ENCODE measurements at places on chromosomes 12 and 14. TPM values are rescaled to one million over a fixed set of nuclear protein-coding genes. Genes with fewer than 3 reads are reported as not detected.

GRCh38 chr12:131437706-131438492 lies 273.0 kb upstream of the SFSWAP start:
- DNase-seq, result no peak

- no peak for DNase-seq
Observed at GRCh38 chr12:102811110-102811737, 105.8 kb downstream of the PAH start.

GRCh38 chr12:25256005-25256404 lies 5.3 kb upstream of the KRAS start:
- no peak for DNase-seq

- DNase-seq, result no peak
Observed at GRCh38 chr12:131220331-131220685, 266.6 kb downstream of the ADGRD1 start.

DNA sequence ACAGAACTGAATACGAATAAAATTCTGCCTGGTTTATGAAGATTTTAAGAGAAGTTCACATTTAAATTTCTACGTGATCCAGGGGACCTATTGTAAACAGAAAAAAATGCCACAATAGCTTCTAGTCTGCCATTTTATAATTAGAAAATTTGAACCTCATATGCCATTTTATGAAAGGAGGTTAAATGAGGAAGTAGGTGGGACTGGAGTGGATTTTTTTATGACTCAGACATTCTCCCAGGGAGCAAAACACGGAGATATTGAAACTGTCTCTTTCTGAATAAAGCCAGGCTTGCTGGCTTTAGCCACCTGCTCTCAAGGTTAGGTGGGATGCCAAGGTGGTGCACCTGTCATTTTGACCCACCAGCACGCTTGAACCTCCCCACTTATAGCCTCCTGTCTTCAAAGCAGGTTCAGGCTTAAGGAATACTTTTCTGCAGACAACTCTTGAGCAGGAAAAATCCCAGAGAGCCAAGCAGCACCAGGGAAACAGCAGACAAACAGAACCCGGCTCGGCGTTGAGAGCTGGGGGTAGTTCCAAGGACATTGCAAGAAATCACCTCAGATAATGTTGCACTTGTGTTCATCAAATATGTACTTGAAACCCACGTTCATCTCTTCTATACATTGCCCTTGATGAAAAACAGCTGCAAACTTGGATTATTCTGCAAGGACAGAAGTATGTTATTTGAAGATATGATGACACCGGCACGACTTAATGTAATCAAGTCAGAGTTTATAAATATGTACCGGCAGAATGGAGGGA lies 203.7 kb downstream of the PPM1H start:
- DNase-seq, result no peak

DNA sequence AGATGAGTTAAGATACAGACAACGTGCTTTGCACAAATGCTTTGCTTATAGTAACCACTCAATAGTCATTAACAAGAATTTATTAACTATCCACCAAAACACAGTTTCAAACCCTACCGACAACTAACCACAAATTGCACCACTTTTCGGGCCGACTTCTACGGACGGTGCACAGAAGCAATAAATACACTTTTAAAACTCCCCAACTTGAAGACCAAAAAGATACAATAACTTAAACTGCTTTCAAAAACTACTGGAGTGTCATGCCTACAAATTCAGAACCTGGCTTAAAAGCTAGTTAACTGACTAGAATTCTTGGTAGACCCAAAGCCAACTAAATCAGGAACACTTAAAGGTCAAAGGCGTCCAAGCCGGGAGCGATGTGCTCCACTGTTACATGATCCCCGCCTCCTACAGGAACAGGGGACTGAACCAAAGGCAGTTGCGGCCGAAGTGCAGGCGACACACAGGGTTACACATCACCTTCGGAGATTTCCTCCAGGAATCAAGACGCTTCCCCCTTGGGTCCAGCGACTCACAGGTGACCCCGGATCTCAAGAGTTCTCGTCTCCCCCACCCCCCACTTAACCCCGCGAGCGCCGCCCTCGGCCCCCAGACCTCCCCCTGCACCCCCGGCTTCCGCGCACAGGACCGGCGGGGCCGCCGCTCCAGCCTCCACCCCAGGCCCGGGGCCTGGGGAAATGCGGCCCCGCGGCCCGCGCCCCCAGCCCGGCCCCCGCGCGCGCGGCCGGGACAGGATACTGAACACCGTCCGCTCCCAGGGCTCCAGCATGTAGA lies 507 bp downstream of the SPTSSA start:
- peak; percentile 68 for DNase-seq

DNA sequence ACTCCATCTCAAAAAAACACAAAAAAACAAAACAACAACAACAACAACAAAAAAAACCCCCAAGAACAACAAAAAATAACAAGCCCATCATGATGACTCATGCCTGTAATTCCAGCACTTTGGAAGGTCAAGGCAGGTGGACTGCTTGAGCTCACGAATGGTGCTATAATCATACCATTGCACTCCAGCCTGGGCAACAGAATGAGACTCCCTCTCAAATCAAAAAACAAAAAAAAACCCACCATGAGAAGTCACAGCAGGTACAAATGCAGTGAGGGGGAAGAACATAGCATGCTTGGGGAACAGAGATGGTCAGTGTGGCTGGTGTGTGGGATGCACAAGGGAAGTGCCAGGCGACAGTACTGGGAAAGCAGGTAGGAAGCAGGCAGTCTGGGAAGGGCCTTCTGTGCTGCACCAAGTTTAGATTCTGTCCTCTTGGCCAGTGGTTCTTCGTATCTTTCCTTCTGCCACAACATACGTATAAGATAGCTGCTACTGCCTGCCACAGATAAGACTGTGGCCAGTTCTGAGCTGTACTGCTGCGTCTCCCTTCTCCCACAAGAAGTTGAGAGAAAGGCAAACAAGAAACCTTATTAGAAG lies 28.0 kb downstream of the ATG14 start:
- no peak for DNase-seq

- no peak for DNase-seq
Observed at GRCh38 chr14:100474196-100474595, 113.0 kb downstream of the BEGAIN start.

DNA sequence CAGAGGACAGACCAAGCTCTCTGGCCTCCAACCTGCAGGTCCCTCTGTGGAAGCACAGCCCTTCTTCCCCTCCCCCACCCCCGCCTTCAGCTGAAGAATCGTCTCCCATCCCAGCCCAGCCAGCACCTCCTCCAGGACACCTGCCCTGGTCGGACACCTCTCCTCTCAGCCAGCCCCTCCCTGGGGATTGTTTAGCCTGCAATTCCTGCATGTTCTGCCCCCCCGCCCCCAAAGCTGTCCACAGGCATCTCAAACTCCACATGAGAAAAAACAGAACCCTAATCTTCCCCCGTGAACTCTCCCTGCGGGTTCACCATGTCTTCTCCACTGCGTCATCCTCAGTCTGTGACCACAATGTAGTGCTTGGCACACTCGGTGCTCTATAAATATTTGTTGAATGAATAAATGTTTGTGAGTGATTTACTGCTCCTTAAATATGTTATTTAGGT lies 24.1 kb downstream of the PRIMA1 start:
- no peak for DNase-seq

- no peak for DNase-seq
Observed at GRCh38 chr12:79685068-79685467, 5.7 kb downstream of the PAWR start.

- peak; percentile 86 for DNase-seq
Observed at GRCh38 chr12:59113831-59114615, 193.7 kb upstream of the LRIG3 start.

VWF gene
- polyA plus RNA-seq, result 181 TPM

PTPRQ gene
- 0.52 TPM for polyA plus RNA-seq

EIF2S3B gene
- 0.70 TPM for polyA plus RNA-seq

SLCO1B1 gene
- not detected for polyA plus RNA-seq

SLC10A1 gene
- polyA plus RNA-seq, result not detected

PLXNC1 gene
- 2.4 TPM for polyA plus RNA-seq

SLIRP gene
- polyA plus RNA-seq, result 610 TPM

GPD1 gene
- polyA plus RNA-seq, result 24.6 TPM
